ENCODE measurements at places on chromosomes 2 and 18.

DNA sequence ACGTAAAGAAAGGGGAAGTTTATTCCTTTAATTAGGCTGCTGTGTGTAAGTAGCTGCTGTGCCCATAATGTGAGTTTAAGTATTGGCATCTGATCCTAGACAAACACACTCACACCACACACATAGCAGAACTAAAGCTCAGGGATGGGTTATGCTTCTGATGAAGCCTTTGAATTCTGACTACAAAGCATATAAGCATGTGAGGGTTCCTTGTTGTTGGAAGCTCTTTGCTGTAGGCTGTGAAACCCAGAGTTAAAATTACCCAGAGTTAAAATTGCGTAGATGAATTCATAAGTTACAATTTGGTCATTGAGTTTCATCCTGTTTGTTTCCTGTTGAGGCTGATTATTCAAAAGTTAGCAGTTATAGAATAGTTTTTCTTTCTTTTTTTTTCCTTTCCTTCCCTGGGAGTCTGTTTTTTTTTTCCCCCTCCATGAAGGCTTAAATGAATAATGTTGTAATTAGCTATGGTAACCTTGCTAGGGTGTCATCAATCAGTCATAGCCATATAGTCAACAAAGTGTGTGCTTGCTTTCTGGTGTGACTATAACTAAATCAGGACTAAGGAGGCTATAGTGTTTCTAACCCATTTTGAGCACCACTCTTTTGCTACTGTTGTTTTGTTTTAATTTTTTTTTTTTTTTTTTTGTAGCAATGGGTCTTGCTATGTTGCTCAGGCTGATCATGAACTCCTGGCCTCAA is 426.1 kb downstream of the PARD3B start:
- no peak for DNase-seq

DNA sequence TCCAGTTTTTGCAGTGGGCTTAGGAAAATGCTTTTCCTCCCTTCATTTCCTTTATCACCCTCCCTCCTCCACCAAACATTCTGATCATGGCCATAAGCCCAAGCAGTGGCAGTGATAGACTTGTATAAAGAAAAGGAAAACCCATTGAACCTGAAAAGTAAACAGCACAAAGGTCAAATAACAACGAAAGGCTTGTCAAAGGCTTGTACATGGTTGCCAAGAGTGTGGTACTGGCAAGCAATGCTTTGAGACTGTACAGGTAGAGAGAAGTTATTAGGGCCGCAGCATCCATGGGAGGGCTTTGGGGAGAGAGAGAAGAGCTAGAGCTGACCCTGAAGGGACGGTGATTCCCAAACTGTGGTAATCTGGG is 2.1 kb upstream of the VWA3B start:
- no peak for DNase-seq

DNA sequence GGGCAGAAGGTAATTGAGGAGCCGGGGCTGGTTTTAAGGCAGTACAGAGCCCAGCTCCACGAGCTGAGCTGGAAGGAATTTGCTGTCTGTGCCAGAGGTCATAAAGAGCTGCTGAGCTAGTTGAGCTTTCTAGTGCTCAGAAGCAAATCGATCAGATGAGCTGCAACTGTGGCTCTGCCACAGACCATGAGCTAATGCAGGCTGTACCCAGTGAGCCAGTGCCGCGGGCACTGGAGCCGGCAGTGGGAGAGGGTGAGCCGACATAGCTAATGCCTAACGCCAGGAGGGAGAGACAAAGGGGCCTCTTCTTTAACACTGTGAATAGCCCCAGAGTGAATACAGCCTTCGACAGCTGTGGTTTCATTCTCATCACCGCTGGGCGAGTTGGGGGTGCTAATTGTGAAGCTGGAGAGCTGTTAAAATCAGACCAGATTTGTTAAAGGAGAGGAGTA is 410.1 kb upstream of the TCF4 start:
- no peak for DNase-seq

GRCh38 chr2:231854616-231855125 is 68.4 kb downstream of the COPS7B start:
- DNase-seq, result no peak

DNA sequence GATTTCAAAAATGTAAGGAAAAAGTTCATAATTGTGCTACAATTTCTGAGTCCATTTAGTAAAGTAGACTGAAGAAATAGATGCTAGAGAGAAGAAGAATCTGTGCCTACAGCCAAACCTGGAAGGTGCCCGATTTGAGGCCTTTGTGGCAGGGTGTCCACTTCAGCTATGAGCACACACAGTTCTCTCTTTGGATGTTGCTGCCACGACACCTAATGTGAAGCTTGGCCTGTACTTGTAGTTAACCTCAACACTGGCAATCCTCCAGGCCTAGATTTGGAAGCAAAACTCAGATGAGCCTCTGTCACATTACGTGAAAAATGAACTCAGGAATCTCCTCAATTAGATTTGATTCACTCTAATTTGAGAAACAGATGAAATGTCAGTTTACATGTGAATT is 90.1 kb upstream of the LRP1B start:
- no peak for DNase-seq

- no peak for DNase-seq
These were observed 9.1 kb downstream of the TMEM127 start for GRCh38 chr2:96256611-96257113.

GRCh38 chr2:239193925-239194677 is 206.7 kb downstream of the HDAC4 start:
- no peak for DNase-seq

- no peak for DNase-seq
These were observed 13.6 kb downstream of the TMEM185B start for GRCh38 chr2:120209427-120210269.

GRCh38 chr2:55114597-55114996 is 64.3 kb upstream of the RTN4 start:
- DNase-seq, result no peak

GRCh38 chr18:78965917-78966792 is 13.5 kb upstream of the SALL3 start:
- DNase-seq, result no peak

DNA sequence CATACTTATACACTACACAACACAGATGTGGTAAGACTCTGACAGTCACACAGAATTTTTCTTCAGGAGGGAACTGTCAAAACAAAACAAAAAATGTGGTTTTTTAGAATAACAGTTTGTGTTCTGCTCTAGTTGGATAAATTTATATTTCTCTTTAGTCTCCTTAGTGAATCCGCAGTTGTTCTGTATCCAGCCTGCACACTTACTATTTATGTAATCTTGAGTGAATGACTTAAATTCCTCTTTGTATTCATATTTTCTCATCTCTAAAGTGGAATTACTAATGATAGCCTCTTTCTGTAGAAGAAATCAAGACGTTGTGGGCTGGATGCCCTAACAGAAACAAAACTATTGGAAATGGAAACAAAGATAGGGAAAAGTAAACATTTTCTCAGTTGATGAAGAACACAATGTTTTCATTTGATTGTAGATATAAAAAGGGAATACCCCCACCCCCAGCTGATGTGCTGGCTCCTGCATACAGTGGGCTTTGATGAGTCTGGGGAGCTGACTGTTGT is 375.2 kb downstream of the TRIB2 start:
- DNase-seq, result no peak

GRCh38 chr2:83784947-83785346 is 674.1 kb downstream of the SUCLG1 start:
- no peak for DNase-seq

DNA sequence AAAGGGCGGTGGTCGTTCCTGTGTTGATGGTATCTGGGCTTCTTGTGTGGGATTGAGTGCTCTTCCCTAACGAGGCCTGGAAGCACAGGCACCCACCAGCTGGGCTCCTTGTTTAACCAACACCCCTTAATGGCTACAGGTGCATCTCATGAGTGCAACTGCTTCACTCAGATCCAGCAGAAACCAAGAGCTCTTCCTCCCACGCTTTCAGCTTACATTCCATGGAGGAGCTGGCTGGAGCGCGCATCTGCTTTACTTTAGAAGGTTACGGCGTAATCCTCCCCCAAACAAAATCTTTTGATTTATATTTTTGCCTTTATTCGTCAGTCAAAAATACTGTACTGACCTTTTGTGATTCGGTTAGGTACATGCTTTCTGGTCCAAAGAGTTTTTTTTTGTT is 174.7 kb downstream of the LTBP1 start:
- no peak for DNase-seq

- no peak for DNase-seq
These were observed 6.5 kb upstream of the YWHAQ start for GRCh38 chr2:9637330-9637729.

- no peak for DNase-seq
These were observed 7.4 kb downstream of the NPHP1 start for GRCh38 chr2:110197452-110197851.

GRCh38 chr2:136212426-136213378 is 94.8 kb upstream of the CXCR4 start:
- no peak for DNase-seq

DNA sequence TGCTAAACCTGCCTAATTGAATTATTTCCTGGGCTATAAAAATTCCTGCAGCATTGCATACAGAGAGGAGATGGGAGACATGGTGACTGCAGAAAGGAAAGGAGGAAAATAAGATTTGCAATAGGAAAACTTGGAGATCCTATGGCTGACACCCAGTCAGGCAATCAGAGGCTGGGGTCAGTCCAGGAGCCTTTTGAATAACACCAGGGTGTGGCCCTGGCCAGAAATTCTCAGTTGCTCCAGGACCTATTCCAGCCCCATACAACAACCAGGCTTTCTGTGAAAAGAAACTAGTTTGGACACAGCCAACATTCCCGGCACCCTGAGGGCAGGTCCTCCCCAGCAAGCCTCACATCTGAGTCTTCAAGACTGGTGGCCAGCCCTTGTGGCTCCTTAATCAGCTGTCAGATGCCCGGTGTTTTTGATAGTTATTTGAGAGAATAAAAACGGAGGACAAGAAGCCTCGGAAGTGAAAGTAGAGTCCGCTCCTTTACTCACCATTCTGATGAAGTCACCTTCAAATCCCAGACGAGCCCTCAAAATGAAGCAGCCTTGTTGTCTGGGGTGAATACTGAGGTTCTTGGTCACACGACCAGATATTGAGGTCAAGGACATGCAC is 31.1 kb upstream of the GMCL1 start:
- DNase-seq, result no peak

DNA sequence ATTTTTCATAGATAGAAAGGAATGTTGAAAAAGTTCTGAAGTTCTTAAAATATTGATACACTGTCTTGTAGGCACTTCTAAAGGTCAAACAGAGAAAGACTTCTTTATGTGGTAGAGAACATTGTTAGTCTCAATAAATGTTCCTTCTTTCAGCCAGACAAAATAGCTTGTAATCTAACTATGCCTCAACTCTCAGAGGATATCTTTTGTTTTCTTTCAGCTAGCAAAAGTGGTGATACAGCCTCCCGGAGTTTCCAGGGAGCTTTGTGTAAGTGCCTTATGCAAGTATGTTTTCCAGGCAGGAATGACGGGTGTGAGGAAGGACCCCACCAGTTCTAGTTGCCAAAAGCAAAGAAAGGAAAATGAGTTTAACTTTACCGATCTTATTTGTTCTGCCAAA is 452.1 kb upstream of the ST6GAL2 start:
- no peak for DNase-seq

- no peak for DNase-seq
These were observed 440 bp upstream of the UGGT1 start for GRCh38 chr2:128090575-128090944.

- no peak for DNase-seq
These were observed 22.5 kb downstream of the CASP10 start for GRCh38 chr2:201205515-201205849.

DNA sequence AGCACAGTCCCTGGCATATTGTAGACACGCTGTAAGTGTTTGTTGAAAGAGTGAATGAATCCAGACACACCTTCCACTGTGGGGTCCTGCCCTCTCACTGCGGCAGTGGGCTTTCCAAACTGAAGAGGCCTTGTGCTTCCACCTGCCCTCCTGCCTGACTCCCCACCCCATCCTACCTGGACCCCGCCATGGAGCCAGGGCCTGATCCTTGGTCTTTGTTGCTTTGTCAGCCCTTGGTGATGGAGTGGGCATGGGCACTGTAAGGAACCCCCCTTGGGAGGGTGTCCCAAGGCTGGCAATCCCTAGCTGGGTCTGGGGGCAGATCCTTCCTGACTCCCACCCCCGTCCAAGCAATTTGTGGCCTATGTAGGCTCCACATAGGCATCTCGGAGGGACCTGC is 33.1 kb downstream of the KLHL29 start:
- no peak for DNase-seq

DNA sequence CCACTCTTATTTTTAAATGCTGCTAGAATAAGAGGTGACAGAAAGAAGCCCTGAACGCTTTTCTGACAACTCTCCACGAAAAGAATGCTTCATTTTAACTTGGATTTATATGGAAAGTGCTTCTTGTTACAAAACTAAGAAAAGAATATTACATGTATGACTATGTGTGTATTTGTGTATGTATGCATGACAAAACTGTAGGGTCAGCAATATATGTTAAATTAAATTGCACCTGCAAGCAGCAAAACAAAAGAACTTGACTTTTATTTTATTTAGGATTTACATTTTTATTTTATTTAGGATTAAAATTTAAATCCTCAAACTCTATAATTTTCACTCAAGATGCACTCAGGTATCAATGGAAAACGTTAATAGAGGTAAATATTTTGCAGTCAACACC is 187.1 kb downstream of the NR4A2 start:
- no peak for DNase-seq

DNA sequence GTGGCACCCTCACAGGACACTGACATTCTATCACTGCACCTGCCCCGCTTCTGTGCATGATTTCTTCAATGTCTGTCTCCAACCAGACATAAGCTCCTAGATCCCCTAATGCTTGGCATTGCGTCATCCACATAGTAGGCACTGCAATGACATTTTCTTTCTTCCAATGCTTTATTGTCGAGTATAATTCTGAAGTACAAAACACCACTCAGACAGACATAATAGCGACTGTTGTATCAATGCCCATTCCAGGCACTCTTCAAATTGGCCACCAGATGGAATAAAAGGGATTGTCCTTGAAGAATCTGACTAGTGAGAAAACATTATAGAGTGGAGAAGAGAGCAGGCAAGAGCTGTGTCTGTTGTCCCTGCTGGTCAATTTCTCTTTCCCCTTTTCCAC is 89.0 kb downstream of the LPIN1 start:
- no peak for DNase-seq

- DNase-seq, result no peak
These were observed 512.4 kb upstream of the ID2 start for GRCh38 chr2:8169443-8169842.

DNA sequence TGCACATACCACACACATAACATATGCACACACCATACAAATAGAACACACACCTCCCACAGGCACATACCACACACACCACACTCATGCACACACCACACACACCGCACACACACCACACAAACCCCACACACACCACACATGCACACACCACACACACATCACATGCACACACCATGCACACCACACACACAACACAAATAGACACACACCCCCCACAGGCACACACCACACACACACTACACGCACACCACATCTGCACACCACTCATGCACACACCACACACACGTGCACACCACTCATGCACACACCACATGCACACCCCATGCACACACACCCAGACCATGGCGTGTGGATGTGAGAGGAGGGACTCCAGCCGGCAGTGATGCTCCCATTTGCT is 161.7 kb upstream of the TPO start:
- DNase-seq, result no peak

- no peak for DNase-seq
These were observed 60.5 kb downstream of the CDK15 start for GRCh38 chr2:201866643-201867473.

- no peak for DNase-seq
These were observed 106.5 kb upstream of the SCN1A start for GRCh38 chr2:166234112-166234846.
